ENCODE measurements at places on chromosomes 13 and 19. TPM values are rescaled to one million over a fixed set of nuclear protein-coding genes. Genes with fewer than 3 reads are reported as not detected.

The FBN3 gene
- 0.04 TPM for polyA plus RNA-seq

The VSTM1 gene
- polyA plus RNA-seq: not detected

The TYROBP gene
- polyA plus RNA-seq: 17.4 TPM

The TMEM238 gene
- 0.42 TPM for polyA plus RNA-seq

The ADPRHL1 gene
- 2.3 TPM for polyA plus RNA-seq

The ZNF677 gene
- 5.8 TPM for polyA plus RNA-seq

The TMEM272 gene
- polyA plus RNA-seq: 0.04 TPM

The CEACAM5 gene
- polyA plus RNA-seq: 0.30 TPM

The HIF3A gene
- 27.6 TPM for polyA plus RNA-seq

The ZNF468 gene
- polyA plus RNA-seq: 6.5 TPM

The PRSS57 gene
- not detected for polyA plus RNA-seq

The ZNF506 gene
- 6.5 TPM for polyA plus RNA-seq

The CAMSAP3 gene
- 64.5 TPM for polyA plus RNA-seq

The N4BP2L1 gene
- polyA plus RNA-seq: 22.4 TPM

The FLT1 gene
- 1.1 TPM for polyA plus RNA-seq

The CBARP gene
- polyA plus RNA-seq: 2.0 TPM

The DDX49 gene
- polyA plus RNA-seq: 42.2 TPM

The PRR12 gene
- polyA plus RNA-seq: 18.9 TPM

The PLEKHG2 gene
- 6.8 TPM for polyA plus RNA-seq

The ZNF222 gene
- polyA plus RNA-seq: 1.3 TPM

The MBD3L2 gene
- polyA plus RNA-seq: not detected

The C13orf46 gene
- polyA plus RNA-seq: 12.0 TPM

The SOX1 gene
- polyA plus RNA-seq: not detected

The PODNL1 gene
- 0.40 TPM for polyA plus RNA-seq

The RYR1 gene
- 1.4 TPM for polyA plus RNA-seq

The OR10H1 gene
- polyA plus RNA-seq: not detected

The ZNF493 gene
- polyA plus RNA-seq: 10.2 TPM

The FCAR gene
- not detected for polyA plus RNA-seq

The EID2 gene
- polyA plus RNA-seq: 10.8 TPM

The PSG1 gene
- polyA plus RNA-seq: not detected

The OLFM2 gene
- 27.4 TPM for polyA plus RNA-seq

The APC2 gene
- 0.05 TPM for polyA plus RNA-seq

The ZNF497 gene
- polyA plus RNA-seq: 4.7 TPM

The HSPH1 gene
- 21.5 TPM for polyA plus RNA-seq

The SIGLEC10 gene
- polyA plus RNA-seq: 0.53 TPM

The CRTC1 gene
- 18.1 TPM for polyA plus RNA-seq

The CGB3 gene
- not detected for polyA plus RNA-seq

The SELENOV gene
- not detected for polyA plus RNA-seq

The NPAS1 gene
- 0.49 TPM for polyA plus RNA-seq

The ARID3A gene
- polyA plus RNA-seq: 5.2 TPM

The ITGBL1 gene
- 1.5 TPM for polyA plus RNA-seq

The LGALS14 gene
- not detected for polyA plus RNA-seq

The PPAN gene
- 67.9 TPM for polyA plus RNA-seq

The PLVAP gene
- 70.5 TPM for polyA plus RNA-seq

The PSG7 gene
- not detected for polyA plus RNA-seq

The SIGLEC8 gene
- polyA plus RNA-seq: 0.07 TPM

The SBK3 gene
- polyA plus RNA-seq: 0.11 TPM

The KLHL1 gene
- 0.59 TPM for polyA plus RNA-seq

The NDUFA13 gene
- polyA plus RNA-seq: 147 TPM

The VAV1 gene
- polyA plus RNA-seq: 1.4 TPM

The PAN3 gene
- polyA plus RNA-seq: 21.7 TPM

The CGB1 gene
- not detected for polyA plus RNA-seq

The GNA15 gene
- 2.4 TPM for polyA plus RNA-seq

The ZNF615 gene
- 2.4 TPM for polyA plus RNA-seq
